ENCODE measurements at places on chromosomes 1 and 21. TPM values are rescaled to one million over a fixed set of nuclear protein-coding genes. Genes with fewer than 3 reads are reported as not detected.
A peak's percentile ranks its signal among the peaks of the same experiment; 100 is the strongest.

DNA sequence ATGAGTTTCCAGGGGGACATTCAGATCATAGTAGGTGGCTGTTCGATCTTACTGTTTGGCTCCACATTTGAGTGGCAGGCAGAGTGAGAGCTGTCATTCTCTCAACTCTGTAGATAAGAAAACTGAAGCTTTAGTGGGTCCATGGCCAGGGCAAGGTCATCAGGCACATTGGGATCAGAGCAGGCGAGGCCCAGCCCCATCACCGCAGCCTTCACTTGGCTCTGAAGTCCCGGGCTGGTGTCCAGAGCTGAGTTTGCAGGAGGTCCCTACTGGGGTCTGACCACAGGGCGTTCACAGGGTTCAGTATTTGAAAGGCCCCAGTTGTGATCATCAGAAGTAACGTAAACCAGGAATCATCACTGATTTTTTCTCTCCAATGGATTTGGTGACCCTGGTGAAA is 76.7 kb downstream of the OBSCN start:
- H3K4me1 ChIP-seq = no peaks in the 10 kb centered on the region
- H3K4me3 ChIP-seq = no peak overlapping the region
- H3K27me3 ChIP-seq = no peaks in the 10 kb centered on the region

DNA sequence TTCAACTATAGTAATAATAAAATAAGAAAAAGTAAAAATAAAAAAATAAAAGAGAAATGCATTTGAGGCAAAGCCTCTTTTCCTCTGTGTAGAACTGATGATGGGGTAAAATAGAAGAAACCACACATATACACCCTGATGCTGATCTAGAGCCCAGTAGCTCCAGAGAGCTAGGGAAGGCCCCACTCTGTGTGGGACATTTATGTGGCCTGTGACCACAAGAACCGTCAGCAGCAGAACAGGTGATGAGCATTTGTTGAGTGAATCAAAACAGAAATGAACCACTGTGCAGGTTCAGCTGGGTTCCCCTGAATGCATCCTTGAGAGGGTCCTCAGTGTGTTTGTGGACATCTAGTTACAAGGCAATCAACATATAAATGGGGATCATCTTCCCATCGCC is 221.8 kb upstream of the HOOK1 start:
- H3K27ac ChIP-seq = no peak overlapping the region
- DNase-seq = no peak
- H3K4me3 ChIP-seq = no peak overlapping the region
- no peaks in the 10 kb centered on the region for H3K27me3 ChIP-seq
- H3K4me1 ChIP-seq = peaks cover 19% of the 10 kb centered on the region
- no peaks in the 10 kb centered on the region for H3K36me3 ChIP-seq

GRCh38 chr1:45299981-45300668 is 26.6 kb upstream of the HPDL start:
- no peak overlapping the region for H3K27ac ChIP-seq
- no peak for DNase-seq
- no peak overlapping the region for H3K4me3 ChIP-seq
- peaks cover 10% of the 10 kb centered on the region for H3K4me1 ChIP-seq
- H3K36me3 ChIP-seq = no peaks in the 10 kb centered on the region

- peak overlapping the region; percentile 61 for H3K27ac ChIP-seq
- peak; percentile 47 for DNase-seq
- no peaks in the 10 kb centered on the region for H3K27me3 ChIP-seq
- H3K4me1 ChIP-seq = peaks cover 3% of the 10 kb centered on the region
- H3K4me3 ChIP-seq = no peak overlapping the region
Observed at GRCh38 chr1:93615582-93616150, 66.0 kb downstream of the BCAR3 start.

DNA sequence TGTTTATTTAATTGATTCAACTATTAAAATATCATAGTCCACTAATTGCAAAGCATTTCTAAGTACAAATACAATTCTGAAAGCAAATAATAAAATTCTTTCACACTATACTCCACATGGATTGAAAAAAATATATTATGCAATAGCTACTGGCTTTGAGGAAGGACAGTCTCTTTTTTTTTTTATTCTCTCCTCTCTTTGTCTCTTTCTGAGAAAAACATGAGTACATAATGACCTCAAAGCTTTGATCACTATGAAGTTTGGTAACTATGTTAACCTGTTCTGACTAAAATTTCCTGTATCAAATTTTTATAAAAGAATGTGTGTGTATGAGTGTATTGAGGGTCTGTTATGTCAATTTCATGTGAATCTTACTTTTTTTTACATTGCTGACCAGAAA is 96.2 kb downstream of the RGS2 start:
- H3K36me3 ChIP-seq = no peaks in the 10 kb centered on the region
- H3K4me1 ChIP-seq = no peaks in the 10 kb centered on the region
- no peak overlapping the region for H3K4me3 ChIP-seq
- no peaks in the 10 kb centered on the region for H3K27me3 ChIP-seq
- no peak for DNase-seq

DNA sequence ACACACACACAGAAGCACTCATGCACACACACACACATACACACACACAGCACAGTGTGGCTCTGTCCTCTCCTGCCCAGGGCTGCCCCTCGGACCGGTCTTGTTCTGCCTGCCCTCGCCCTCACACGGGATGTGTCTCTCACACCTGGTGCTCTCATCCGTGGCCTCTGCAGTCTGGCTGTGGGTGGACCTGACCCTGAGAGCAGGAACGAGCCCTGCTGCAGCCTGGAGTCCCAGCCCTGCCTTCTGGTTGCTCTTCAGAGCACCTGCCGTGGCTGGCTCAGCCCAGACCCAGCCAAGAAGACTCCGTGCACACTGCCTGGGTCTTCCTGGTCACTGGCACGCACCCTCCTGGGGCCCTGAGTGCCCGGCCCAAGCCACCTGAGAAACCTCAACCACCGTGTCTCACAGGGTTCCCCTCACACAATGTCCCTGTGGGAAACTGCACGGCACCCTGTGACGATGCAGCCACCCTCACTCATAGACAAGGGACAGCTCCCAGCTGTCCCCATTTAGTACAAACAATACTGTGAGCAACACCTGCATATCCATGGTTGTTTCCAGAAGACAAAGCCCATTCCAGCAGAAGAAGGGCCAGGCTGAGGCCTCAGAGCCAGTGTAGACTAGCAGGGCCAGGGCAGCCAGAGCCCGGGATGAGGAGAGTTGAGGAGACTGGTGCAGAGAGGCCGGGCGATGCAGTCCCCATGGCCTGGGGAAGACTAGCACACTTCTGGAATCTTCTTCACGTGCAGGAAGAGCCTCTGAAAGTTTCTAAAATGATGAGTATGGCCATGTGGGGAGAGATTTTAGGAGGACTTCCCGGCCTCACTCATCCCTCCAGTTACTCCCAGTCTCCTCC is 234.0 kb downstream of the NPHP4 start:
- no peaks in the 10 kb centered on the region for H3K36me3 ChIP-seq
- H3K4me3 ChIP-seq = no peak overlapping the region
- no peaks in the 10 kb centered on the region for H3K27me3 ChIP-seq
- H3K27ac ChIP-seq = no peak overlapping the region
- no peak for DNase-seq
- H3K4me1 ChIP-seq = no peaks in the 10 kb centered on the region

DNA sequence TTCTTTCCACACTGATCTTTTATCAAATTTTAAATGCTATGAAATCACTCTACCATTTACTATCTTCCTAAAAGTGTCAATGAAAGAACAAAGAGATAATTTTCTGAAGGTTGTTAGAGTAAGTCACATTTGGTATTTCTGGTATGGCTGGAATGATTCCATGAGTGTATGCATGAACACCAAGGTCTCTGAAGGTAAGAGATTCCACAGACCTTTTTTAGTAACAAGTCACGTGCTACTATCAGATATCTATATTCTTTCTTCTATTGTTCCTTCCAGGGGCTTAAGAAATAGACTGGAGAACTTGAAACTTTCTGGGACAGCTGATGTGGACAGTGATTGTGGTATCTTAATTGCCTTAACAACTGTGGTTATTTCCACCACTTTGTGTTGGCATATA is 265.0 kb downstream of the SDCCAG8 start:
- no peak for DNase-seq
- no peaks in the 10 kb centered on the region for H3K27me3 ChIP-seq
- H3K4me1 ChIP-seq = no peaks in the 10 kb centered on the region
- H3K27ac ChIP-seq = no peak overlapping the region
- H3K4me3 ChIP-seq = no peak overlapping the region
- H3K36me3 ChIP-seq = no peaks in the 10 kb centered on the region

DNA sequence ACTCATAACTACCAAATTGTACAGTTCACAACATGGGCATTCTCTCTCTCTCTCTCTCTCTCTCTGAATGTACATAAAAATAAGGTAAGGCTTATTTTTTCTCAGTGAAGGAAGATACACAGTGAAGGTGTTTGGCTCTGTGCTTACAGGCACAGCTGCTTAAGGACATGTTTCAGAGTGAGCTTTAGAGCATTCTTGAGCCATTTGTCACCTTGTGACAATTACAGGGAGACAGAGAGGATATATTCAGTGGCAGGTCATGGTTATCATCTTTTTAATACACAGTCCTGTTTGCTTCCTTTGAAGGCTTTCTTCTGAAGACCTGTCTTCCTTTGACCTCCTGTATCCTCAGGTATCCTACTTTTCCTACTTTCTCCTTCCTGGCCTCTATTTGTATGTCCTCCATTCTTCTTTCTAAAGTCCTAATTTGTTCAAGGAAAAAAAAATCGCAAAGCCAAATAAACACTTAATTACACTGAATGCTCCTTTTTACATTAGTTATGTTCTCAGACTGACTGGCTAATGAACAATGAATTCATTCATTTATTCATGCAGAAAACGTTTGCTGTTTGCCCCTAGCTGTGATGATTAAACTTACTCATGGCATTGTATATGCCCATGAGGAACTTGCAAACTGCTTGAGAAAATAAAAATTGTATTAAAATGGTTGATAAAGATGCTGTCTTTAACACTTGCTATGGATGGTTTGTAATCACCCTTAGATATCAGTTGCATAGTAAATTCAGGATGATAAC is 33.4 kb downstream of the HSD17B7 start:
- no peaks in the 10 kb centered on the region for H3K27me3 ChIP-seq
- no peaks in the 10 kb centered on the region for H3K4me1 ChIP-seq
- no peak overlapping the region for H3K27ac ChIP-seq
- no peak for DNase-seq
- no peak overlapping the region for H3K4me3 ChIP-seq

- DNase-seq = no peak
- H3K27ac ChIP-seq = no peak overlapping the region
- H3K4me3 ChIP-seq = no peak overlapping the region
- peaks cover 28% of the 10 kb centered on the region for H3K4me1 ChIP-seq
- no peaks in the 10 kb centered on the region for H3K27me3 ChIP-seq
Observed at GRCh38 chr1:8315573-8316475, 2.1 kb upstream of the SLC45A1 start.

DNA sequence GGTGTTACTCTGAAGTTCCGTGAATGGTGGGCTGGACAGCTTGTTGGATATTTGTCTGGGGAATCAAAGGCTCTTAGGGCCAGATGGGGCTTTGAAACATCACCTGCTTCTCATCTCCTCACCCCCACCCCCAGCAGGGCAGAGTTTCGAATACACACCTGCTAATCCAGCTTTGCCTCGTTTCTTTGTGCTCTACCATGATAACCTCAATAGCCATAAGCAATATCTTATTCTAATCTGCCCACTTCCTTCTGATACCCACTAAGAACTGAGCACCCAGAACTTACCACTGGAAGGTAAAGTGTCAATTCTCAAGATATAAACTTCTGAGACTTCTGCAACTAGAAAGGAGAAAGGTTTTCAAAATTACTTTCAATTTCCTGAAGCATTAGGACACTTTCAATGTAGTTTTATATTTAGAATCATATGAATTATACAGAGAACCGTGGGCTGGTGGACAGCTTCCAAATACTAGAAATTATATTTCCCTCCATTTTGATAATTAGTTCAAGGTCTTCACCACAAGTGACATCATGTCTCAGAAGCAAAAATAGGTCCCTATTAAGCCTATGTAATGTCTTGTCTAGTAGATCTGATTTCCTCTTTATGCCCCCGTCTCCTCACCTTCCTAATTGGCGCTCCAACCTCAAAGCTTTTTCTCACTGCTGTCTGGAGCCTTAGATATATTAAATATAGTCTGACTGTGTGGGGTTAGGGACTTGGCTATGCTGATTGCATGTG is 64.4 kb upstream of the NEK2 start:
- H3K27me3 ChIP-seq = no peaks in the 10 kb centered on the region
- H3K27ac ChIP-seq = no peak overlapping the region

GRCh38 chr1:61952675-61953074 is 210.4 kb downstream of the PATJ start:
- H3K27me3 ChIP-seq = no peaks in the 10 kb centered on the region
- DNase-seq = no peak
- no peaks in the 10 kb centered on the region for H3K36me3 ChIP-seq
- H3K4me1 ChIP-seq = no peaks in the 10 kb centered on the region
- no peak overlapping the region for H3K27ac ChIP-seq

DNA sequence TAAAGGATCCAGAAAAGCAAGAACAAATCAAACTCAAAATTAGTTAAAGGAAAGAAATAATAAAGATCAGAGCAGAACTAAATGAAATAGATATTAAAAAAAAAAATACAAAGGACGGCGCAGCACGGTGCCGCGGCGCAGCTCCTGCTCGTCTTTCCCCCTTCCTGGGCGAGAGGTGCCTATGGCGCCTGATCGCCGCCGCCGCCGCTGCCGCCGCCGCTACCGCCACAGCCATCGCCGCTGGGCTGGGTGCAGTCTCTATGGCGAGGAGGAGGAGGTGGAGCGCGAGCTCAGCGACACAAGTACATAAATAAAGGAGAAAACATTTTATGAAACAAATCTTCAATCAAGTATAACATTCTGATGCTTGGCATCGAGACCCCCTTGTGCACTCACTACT is 77.6 kb upstream of the VANGL1 start:
- H3K27ac ChIP-seq = no peak overlapping the region
- H3K4me3 ChIP-seq = no peak overlapping the region
- DNase-seq = no peak
- no peaks in the 10 kb centered on the region for H3K4me1 ChIP-seq
- peaks cover 7% of the 10 kb centered on the region for H3K27me3 ChIP-seq
- H3K36me3 ChIP-seq = no peaks in the 10 kb centered on the region

- H3K27me3 ChIP-seq = no peaks in the 10 kb centered on the region
- no peaks in the 10 kb centered on the region for H3K36me3 ChIP-seq
- no peak for DNase-seq
- no peak overlapping the region for H3K27ac ChIP-seq
- H3K4me1 ChIP-seq = no peaks in the 10 kb centered on the region
- H3K4me3 ChIP-seq = no peak overlapping the region
Observed at GRCh38 chr1:14363036-14363590, 235.4 kb upstream of the KAZN start.

STUM gene
- not detected for total RNA-seq

RPE65 gene
- total RNA-seq = not detected

CLCA1 gene
- total RNA-seq = not detected

PKLR gene
- total RNA-seq = 39.5 TPM

SPRR2A gene
- total RNA-seq = not detected

OLIG2 gene
- total RNA-seq = not detected

ETV3L gene
- total RNA-seq = not detected

PRMT2 gene
- 28.0 TPM for total RNA-seq

SH3BGR gene
- total RNA-seq = 2.1 TPM

SLFNL1 gene
- not detected for total RNA-seq

All from right lobe of liver (tissue), 6 donors.